ENCODE measurements at places on chromosomes 12 and 14.
A peak's percentile ranks its signal among the peaks of the same experiment; 100 is the strongest.

DNA sequence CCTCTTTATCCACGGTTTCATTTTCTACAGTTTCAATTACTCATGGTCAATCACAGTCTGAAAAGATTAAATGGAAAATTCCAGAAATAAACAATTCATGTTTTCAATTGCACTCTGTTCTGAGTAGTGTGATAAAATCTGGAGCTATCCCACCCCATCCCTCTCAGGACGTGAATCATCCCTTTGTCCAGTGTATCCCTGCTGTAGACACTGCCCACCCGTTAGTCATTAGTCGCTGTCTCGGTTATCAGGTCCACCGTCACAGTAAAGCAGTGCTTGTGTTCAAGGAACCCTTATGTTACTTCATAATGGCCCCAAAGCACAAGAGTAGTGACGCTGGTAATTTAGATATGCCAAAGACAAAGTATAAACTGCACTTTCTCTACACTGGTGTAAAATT lies 141.0 kb upstream of the LMNTD1 start:
- DNase-seq = peak; percentile 76

DNA sequence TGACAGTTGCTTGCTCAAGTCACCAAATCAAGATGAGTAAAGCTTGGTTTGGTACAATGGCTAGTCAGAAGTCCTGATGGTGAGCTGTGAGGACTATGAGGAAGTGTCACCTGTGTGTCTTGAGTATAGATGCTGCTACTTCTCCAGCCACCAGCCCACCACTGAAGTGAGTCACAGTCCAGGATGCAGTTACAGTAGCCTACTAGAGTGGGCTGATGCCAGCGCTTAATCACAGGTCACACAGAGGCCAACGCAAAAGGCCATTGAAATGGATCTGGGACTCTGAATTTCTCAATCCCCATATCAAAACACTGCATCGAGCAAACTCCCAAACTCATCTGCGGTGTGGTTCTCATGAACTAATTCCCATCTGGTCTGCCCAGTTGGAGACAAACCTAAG lies 223.1 kb downstream of the ANO6 start:
- DNase-seq = no peak

DNA sequence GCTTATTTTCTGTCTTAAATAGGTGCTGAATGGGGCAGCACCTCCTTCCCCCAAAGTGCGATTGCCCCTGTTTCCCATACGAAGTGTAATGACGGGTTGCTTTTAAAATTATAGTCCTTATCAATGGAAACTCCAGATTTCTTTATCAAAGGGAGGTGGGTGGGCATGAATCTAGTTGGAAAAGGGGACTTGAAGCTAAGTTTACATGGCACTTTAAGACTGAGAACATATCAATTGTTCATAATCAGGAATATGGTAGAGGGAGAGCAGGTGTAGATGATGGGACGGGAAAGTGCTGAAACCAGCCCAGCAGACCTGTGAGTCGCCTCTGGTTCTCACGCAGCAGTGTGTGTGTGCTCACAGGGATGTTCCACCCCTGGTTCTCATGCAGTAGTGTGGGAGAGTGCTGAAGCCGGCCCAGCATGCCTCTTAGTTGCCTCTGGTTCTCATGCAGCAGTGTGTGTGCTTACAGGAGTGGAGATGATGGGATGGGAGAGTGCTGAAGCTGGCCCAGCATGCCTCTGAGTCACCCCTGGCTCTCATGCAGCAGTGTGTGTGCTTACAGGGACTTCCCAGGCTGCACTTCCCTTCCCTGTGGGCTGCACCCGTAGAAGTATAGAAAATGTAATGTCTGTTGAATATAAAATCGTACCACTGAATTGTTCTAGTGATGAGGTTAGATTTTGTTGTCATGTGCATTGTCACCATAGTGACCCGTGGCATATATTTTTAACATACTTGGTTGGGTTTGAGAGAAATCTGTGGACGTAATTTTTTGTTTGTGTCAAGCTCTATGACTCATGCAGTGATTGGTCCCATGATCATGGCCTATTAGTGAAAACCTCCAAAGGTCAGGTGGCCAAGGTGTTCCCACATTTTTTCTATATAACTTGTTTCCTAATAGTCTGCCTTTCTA lies 51.6 kb downstream of the GPATCH2L start:
- no peak for DNase-seq

GRCh38 chr12:90548595-90548994 lies 406.4 kb downstream of the CCER1 start:
- DNase-seq = no peak

DNA sequence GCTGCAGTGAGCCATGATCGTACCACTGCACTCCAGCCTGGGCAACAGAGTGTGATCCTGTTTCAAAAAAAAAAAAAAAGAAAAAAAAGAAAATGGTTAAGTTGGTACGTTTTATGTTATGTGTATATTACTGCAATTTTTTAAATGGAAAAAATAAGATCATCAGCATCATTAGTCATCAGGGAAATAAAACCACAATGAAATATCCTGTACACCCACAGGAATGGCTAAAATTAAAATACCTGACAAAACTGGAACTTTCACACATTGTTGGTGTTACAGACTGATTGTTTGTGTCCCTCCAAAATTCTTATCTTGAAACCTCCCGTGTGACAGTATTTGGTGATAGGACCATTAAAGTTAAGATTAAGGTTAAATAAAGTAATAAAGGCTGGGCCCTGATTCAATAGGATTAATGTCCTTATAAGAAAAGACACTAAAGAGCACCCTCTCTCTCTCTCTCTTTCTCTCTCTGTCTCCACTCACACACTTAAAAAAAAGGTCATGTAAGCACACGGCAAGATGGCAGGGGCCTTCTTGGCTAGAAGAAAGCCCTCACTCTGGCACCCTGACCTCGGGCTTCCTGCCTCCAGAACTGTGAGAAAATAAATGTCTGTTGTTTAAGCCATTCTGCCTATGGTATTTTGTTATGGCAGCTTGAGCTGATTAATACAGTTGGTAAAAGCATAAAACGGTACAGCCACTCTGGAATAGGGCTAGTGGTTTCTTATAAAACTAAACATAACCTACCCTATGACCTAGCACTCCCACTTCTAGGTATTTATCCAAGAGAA lies 48.3 kb upstream of the ZFP36L1 start:
- no peak for DNase-seq
